Stimulated activated CD8-positive, alpha-beta memory T cell treated with anti-CD3 and anti-CD28 coated beads, Interleukin-2, amount 100 ng/mL, for 48 hours (primary cell): ENCODE measurements at places on chromosomes 13 and 19.

- peak; percentile 18 for DNase-seq
Observed at GRCh38 chr19:10797078-10797477, 38.9 kb downstream of the TMED1 start.

- DNase-seq, result no peak
Observed at GRCh38 chr13:99224021-99224420, 23.4 kb downstream of the UBAC2 start.

DNA sequence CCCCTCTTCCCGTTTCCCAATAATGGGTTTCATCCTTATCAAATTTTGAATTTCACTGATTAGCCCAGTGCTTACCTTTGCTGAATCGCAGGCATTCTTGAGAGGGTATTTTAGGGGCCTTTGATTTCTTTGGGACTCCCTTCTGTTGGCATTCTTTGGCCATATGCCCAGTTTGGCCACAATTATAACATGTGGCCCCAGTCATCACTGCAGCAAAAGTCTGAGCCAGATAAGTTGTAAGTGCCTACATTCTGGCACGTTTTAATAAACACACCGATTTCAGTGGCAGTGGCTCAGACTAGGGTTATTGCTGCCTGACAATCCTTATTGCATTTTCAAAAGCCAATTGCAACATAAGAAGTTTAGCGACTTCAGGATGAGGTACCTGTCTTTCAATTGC lies 41.4 kb downstream of the ZNF726 start:
- no peak for DNase-seq

- no peak for DNase-seq
Observed at GRCh38 chr19:19420570-19421298, 15.3 kb downstream of the GATAD2A start.

- no peak for DNase-seq
Observed at GRCh38 chr13:24267274-24267673, 42.1 kb upstream of the C1QTNF9 start.

DNA sequence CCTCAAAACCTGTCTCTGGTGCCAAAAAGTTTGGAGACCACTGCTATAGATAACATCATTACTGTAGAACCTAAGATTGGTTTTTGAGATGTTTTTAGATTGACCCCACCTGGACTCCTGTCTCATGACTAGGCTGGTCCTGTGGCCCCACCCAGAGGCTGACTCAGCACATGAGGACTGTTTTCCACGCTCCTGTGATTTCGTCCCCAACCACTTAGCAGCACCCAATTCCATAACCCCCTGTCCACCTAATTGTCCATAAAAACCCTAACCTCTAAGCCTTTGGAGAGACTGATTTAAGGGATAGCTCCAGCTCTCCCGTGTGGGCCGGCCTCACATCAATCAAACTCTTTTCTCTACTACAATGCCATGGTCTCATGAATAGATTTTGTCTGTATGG lies 25.6 kb upstream of the GAS6 start:
- no peak for DNase-seq

DNA sequence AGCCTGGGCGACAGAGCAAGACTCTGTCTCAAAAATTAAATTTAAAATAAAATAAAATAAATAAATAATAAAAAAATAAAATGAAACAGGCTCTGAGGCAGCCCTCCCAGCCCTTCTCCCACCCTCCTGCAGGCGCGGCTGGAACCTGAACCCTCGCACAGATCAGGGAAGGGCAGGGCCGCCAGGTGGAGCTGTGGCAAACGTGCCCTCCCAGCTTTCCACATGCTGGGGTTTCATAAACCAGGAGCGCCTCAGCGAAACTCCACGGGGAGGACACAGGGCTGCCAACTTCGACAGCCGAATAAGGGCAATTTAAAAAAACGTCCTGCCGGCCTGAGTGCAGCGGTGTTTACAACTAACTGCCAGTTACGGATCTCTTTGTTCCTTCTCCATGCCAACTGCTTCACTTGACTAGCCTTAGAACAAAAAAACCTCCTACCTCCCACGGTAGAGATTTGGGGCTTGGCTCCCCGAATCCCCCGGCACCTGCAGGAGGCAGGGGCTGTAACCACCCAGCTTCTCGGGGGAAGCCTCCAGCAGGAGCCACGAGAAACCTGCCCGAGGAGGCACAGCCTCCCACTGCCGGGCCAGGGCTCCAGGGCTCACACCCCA lies 15.9 kb downstream of the ZNF787 start:
- DNase-seq, result no peak

DNA sequence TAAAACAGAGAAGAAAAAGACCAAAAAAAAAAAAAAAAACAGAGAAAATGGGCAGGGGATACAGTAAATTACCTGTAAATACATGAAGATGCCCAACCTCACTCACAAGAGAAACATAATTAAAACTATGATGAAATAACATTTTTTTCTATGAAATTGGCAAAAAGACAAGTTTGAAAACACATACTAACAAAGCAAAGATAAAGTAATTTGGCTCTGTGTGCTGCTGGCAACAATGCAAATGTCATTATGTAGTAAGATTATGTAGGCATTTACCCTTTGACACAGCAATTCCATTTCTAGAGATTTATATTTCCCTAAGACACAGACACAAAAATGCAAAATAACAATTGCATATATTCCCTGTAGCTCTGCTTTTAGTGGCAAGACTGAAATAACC lies 20.2 kb downstream of the ZC3H13 start:
- no peak for DNase-seq

- no peak for DNase-seq
Observed at GRCh38 chr19:58096884-58097283, 1.1 kb downstream of the ZSCAN18 start.

DNA sequence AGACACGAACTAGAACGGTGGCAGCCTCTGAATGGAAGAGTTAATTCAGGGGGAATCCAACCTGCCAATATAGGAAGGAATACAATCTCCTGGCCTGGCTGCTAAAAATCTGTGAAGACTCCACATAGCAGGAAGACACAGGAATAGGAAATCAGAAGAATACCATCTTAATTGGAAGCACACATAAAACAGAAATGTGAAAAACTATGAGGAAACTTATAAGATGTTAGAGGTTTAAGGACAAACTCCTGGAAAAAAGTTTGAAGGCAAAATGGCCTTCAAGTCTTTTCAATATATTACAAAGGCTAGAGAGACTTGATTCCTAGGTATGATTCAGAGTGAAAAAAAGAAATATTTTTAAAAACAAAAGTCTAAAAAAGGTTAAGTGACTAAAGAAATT lies 78.1 kb upstream of the FBXL3 start:
- DNase-seq, result no peak

GRCh38 chr19:15779756-15780476 lies 7.5 kb upstream of the OR10H5 start:
- DNase-seq, result no peak

DNA sequence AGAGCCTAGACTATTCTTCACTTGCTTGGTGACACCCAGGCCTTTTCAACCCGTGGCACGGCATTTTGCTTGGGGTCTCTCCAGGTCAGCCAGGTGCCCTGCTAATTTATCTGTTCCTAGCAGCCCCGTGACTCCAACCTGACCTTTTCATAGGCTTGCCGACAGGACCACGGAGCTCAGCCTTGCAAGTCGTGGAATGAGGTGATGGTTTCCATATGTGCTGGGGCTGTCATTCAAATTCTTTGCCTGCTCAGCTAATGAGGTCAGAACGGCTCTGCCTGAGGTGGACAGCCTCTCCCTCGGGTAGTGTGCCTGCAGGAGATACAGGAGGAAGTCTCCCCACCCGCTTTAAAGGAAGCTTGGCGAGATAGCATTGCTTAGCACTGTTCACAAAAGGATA lies 61.0 kb downstream of the SHISA2 start:
- no peak for DNase-seq

DNA sequence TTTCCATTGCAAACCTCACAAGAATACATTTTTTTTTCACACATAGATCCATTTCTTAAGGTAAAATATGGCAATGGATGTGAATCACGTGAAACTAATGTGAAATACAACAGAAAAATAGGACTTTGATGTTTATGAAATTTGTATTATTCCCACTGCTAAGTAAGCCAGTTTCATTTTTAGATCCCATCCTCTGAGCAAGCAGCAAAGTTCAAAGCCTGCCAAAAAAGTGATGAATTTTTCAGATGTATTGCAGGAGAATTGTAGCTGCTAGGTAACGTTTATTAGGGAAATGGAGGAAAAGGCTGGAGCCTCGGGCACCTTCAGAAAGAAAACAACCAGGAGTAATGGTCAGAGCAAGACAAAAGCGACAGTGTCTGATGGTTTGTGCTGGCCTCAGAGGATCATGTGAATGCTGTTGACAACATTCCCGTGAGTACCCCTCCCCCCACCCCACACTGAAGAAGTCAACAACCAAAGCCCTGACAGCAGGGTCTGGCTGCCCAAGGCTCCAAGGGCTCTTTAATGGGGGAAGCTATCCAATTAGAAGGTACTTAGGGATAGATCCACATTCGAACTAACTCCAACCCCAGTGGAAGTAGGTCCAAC lies 95.5 kb downstream of the OXGR1 start:
- no peak for DNase-seq

DNA sequence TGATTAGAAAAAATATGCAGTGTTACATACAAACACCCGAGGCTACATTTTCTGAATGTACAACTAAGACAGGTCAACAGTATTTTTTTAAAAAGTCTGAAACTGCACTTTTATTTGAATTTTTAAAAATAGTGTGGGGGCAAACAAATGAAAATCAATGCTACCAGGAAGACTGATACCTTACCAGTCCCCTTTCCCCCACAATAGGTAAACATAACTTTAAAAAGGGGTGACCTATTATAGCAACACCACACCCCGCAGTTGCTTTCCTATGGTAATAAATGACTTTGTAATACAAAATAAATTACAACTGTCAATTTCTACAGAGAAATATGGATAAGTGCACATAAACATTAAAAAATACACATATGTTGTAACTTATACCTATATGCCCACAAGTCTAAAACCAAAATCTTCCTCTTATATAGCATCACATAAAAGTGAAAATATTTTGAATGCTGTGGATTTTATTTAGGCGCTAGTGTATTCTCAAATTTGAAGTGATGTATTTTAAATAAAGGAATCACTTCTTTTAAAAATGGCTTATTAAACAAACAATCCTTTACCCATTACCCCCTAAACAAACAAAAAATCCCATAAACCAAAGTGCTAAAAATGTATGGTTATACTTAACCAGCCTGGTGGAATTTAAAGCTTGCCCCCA lies 63.1 kb downstream of the KCNRG start:
- DNase-seq, result no peak

GRCh38 chr13:77502104-77502720 lies 33.3 kb upstream of the SCEL start:
- no peak for DNase-seq

DNA sequence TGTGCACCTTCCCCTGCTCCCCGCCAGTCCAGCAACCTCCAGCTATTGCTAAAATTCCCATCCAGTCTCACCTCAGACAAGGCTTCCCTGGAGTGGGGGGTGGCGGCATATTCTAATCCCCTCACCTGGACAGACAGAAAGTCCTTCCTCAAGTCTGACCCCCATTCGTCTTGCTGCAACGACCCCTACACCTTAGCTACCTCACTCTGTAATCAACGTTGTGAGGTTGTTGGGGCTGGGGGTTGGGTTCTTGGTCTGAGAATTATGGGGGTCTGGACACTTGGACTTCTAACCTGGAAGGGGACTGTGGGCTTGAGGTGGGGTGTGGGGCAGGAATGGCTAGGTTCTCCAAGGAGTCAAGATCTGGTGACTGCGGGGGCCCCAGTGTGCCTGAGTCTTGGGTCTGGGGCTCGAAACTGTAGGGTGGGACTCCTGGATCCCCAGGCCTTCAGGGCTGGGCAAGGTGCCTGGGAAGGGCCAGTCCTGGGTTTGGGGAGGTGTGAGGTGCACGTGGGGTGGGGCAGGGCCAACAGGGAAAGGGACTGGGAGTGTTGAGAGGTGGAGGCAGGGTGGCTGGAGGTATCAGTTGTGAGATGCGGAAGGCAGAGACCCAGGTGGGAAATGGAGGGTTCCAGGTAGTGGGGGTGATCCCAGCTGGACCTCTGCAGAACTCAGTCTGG lies 1.3 kb downstream of the FOXA3 start:
- DNase-seq, result no peak

- DNase-seq, result no peak
Observed at GRCh38 chr13:111516712-111517640, 196.5 kb downstream of the TEX29 start.

- peak; percentile 60 for DNase-seq
Observed at GRCh38 chr19:44903602-44904425, 1.8 kb upstream of the APOE start.

DNA sequence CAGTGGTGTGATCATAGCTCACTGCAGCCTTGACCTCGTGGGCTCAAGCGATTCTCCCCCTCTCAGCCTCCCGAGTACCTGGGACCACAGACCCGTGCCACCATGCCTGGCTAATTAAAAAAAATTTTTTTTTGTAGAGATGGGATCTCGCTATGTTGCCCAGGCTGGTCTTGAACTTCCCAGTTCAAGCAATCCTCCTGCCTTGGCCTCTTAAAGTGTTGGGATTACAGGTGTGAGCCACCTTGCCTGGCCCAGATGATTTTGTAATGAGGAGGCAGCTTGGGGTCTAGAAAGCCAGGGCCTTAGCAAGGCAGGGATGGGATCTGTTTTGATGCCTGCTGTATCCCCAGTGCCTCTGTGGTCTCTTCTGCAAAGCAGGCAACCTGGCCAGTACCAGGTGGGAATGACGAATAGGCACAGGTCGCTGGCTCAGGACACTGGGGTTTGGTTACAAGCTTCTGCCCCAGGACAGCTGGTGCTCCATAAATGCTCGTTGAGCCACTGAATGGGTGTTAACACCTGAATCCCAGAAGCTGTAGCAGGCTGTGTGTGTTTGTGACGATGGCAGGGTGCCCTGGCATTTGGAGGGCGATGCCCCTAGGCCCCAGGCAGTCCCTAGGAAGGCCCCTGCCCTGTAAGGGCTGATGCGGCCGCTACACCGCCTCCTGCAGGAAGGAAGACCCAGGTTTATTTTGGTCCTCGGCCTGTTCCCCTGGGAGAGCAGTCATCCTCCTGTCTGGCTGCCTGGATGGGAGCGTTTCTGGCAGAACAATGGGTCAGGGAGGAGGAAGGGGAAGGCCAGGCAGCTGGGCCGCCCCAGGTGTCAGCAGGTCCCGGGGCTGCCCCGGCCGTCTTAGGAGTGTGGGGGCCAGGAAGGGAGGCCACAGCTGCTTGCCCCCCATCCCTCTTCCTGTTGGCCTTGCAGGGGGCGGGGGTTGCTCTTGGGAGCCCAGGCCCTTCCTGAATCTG lies 8.6 kb downstream of the TNFAIP8L1 start:
- DNase-seq, result no peak

DNA sequence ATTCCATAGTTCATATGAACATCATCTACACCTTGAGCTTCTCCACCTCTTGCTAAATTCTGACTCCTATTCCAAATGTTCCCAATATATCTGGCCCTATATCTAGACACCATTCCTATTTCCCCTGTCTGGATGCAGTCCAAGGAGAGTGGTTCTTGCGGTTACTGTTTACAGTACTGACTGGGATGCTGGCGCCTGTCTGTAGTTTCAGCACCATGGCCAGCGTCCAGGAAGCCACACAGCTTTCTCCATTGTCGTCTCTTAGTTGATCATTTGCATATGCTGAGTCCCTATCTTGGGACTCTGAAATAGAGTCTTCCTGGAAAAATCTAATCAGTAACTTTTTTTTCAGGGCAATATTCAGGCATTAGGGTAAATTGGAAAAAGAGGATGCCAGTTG lies 14.9 kb downstream of the LAIR2 start:
- peak; percentile 36 for DNase-seq

- no peak for DNase-seq
Observed at GRCh38 chr13:109151696-109152095, 522.3 kb downstream of the MYO16 start.

- DNase-seq, result no peak
Observed at GRCh38 chr13:71017607-71018006, 849.4 kb downstream of the DACH1 start.
